Activated naive CD8-positive, alpha-beta T cell treated with anti-CD3 and anti-CD28 coated beads for 36 hours (primary cell): ENCODE measurements at places on chromosomes 7 and 10.

DNA sequence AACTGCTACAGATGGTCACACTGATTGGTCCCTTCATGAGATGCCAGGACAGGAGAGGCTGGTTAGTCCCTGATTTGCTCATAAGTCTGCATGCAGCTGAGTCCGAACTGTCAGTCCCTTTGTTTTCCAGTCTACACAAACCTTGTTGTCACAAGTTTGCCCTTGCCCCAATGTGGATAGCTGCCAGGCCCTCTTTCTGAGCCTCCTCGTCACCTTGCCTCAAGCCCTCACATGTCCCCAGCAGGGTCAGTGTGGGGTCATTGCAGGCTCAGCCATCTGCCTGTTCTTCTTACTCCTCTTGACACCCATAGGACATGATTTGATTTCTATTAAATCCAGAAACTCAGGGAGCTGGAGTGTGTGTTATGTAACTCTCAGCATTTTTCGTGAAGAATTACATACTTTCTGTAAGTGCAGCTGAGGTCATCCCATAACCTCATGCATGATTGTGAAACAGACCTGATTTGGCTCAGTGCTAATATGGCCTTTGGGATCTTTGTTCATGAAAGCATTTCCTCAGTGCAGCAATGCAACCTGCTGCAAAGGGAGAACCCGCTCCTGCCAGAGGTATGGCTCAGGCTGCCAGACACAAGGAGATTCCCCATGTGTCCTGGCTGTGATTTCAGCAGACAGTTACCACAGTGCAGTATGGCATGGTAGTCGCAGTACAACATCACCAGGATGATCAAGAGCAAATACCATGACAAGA, 70.0 kb upstream of the ZMIZ2 start:
- no peak for DNase-seq

DNA sequence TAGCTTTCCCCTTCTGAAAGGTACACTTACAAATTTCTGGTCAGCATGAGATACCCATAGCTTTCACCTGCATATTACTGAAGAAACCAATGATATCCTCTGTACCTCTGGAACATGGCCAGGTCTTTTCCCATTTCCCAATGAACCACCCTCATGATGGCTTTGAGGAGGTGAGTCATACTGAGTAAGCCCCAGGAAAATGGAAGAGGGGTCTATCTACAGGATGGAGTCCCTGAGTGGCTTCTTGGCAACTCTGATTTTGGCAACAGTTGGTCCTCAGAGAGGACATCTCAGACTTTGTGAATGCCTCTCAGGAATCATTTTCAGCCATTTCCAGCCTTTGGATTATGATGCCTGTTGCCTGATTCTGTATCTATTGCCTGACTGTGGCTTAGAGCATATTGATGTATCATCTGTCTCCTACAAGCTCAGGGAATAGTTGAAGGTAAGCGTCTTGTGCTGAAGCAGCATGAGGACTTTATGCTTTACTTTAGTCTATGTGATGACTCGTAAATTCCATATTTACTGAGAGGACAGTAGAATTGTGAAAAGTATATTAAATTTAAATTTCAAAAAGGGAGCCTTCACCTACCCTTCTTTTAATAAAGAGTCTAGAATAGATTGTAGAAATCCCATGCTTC, 84.7 kb upstream of the DKK1 start:
- DNase-seq: no peak

DNA sequence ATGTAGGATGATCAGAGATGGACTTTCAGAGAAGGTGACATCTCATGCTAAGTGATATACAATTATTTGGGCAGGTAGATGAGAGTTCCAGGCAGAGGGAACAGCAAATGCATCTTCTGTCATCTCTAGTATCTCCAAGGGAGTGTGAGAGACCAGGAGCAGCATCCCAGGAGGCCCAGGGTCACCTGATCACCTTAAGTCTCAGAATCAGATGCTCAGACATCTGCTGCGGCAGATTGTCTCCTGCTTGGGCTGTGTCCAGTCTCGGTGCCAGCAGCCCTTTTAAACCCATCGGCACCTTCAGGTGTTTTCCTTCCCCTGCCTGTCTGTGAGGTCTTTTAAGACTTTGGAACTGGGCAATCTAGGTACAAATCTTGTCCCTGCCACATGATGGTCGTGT, 690.6 kb downstream of the LRMDA start:
- no peak for DNase-seq

GRCh38 chr10:32454148-32454547, 8.2 kb downstream of the CCDC7 start:
- DNase-seq: no peak

GRCh38 chr7:108026647-108027046, 23.7 kb upstream of the LAMB1 start:
- DNase-seq: no peak

DNA sequence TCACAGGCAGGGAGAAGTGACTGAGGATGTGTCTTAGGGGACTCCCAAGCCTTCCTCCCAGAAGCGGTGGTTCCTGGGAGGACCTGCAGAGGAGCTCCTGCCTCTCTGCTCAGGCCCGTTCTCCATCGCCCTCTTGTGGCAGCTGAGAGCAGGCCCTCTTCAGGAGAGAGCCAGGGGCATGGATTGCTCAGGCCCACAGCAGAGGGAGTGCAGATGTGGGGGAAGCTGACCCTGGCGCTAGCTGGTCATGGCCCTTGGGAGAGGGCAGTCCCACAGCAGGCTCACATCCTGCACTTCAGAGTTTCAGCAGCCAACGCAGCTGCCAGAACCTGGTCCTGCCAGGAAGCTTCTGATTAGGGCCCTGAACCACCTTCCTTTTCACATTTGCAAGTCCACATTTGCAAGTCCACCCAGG, 94.8 kb upstream of the TARP start:
- peak; percentile 83 for DNase-seq

GRCh38 chr10:92891885-92892690, 43.8 kb downstream of the EXOC6 start:
- no peak for DNase-seq

GRCh38 chr7:148545932-148546331, 44.6 kb upstream of the C7orf33 start:
- DNase-seq: no peak

DNA sequence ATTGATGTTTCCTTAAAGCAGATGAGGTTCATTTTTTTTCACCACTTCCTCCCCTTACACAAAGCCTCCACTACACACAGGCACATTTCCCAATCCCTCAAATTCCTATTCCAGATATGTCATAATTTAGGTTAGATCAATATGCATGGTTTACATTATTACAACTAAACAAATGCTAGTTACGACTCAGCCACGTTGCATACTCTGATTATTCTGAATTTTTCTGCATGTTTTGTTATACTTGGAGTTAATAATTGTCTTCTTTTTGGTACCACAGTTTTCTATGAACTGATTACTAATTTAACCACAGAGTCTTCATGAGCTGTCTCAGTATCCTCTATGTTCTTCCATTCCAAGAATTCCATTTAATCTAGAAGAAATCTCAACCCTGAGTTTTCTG, 4.4 kb upstream of the BICC1 start:
- no peak for DNase-seq

DNA sequence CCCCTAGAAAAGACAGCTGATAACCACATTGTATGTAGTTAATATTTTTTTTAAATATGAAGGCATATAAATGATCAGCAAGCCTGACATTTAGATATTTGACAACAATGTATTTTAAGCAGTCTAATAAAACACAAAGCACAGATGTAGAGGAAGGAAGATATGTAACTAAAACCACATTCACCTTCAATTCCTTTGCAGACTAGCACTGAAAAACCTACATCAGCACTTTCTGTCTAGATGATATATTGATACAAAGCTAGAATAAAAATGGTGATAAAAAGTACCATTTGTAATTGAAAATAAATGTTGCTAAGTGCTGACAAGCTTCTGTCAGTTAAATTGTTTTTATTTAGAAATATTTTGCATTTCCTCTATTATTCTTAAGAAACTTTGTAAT, 153.6 kb downstream of the IMMP2L start:
- no peak for DNase-seq

GRCh38 chr7:96739609-96740008, 30.0 kb upstream of the SEM1 start:
- no peak for DNase-seq

DNA sequence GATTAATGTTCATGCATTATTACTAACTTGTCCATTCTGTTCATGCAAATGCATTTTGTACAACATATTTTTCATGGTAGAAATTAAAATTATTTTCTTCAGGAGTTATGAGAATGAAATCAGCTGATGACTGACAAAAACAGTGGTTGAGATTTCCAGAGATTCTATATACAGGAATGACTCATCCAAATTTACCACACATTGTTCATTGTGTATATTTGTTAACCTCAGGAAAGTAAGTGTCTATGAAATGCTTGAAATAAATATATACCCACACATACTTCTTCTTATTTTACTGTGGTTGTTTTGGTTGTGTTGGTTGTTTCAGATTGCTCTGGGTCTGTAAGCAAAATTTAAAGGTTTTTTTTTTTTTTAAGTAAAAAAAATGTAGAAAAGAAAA, 108.1 kb upstream of the SP8 start:
- no peak for DNase-seq

DNA sequence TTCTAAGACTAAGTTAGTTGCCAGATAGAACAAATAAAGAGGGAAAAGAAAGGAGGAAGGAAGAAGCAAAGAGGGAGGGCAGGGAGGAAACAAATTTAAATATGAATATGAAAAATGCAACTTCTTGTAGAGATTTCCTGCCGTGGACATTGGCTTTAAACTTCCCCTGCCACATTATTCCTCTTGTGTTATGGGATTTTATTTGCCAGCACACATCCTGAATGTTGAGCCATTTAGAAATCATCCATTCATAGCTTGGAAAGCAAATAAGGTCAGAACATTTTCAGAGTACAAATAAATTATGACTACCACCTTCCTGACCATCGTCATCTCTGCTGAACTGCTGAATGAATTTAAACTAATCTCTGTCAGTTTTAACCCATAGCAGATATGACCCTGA, 911.9 kb upstream of the LRRN3 start:
- DNase-seq: no peak

DNA sequence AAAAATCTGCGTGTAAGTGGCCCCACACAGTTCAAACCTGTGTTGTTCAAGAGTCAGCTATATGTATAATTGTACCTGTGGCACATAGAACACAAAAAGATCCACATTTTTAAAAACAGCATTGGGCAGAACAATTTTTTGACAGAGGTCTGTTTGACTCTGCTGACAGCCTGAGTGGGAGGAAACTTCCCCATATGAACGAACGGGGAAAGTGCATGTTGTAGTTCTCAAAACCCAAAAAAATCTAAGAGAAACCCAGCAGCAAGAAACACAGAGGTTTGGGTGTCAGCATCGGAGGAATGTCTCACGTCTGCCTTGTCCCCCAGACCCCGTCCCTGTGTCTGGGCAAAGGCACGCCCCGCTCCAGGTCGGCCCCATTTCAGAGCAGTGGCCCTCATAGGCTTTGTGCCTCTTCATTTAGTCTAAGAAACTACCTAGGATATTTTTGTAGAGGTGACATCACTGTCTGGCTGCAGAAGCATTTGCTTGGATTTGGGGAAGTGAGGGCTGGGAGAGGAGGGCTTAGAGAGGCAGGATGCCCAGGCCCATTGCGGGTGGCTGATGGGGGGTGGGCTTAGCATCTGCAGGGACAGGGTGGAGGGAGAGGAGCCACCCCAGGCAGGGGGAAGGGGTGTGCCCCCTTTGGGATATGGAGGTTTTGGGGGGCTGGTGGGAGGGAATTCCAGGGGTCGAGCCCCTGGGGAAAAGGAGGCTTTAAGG, 11.0 kb downstream of the CUX1 start:
- no peak for DNase-seq

DNA sequence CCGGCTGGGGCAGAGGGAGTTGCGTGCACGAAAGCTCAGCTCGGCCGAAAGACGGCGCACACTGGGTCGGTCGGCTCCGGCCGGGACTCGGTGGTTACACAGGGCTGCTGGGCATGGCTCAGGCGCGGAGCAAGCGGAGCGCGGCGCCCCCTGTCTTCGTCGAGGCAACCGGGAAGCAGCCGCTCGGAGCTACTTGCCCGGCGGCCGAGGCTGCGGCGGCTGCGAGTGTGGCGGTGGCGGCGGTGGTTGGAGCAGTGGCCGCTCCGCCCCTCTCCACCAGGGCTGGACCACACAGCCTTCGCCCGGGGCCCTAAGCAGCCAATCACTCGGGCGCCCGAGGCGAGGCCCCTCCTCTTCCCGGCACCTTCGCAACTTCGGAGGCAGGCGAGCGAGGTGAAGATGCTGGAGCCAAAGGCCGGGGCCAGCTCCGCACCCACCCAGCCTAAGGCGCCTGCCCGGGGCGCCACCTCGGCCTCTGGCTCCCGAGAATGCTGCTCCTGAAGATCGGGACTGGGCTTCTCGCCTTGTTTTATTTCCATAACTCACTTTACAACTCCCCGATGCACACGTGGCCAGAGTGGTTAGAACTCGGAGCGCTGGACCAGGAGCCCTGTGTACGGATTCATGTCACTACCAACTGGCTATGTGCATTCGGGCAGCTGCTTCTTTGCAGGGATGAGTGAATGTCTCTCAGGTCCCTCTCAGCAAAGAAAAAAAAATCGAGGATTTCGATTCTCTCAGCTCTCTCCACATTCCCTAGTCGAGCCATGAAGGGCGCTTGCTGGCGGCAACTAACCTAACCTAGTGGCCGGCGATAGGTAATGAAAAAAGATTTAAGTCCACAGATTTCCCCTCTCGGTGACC, at the start of gene TLL2:
TLL2 (minus strand) TSS at position 229 of the 864 bp plus-strand sequence. CDS start 241 bp downstream, outside the sequence.
- peak; percentile 69 for DNase-seq

GRCh38 chr10:119728172-119728800, 2.4 kb downstream of the INPP5F start:
- no peak for DNase-seq

GRCh38 chr10:29209830-29210229, 79.0 kb upstream of the LYZL1 start:
- no peak for DNase-seq

- no peak for DNase-seq
Measured at GRCh38 chr10:24128066-24128730, 80.7 kb upstream of the KIAA1217 start.

GRCh38 chr7:128781126-128781525, 5.5 kb upstream of the OPN1SW start:
- DNase-seq: no peak

DNA sequence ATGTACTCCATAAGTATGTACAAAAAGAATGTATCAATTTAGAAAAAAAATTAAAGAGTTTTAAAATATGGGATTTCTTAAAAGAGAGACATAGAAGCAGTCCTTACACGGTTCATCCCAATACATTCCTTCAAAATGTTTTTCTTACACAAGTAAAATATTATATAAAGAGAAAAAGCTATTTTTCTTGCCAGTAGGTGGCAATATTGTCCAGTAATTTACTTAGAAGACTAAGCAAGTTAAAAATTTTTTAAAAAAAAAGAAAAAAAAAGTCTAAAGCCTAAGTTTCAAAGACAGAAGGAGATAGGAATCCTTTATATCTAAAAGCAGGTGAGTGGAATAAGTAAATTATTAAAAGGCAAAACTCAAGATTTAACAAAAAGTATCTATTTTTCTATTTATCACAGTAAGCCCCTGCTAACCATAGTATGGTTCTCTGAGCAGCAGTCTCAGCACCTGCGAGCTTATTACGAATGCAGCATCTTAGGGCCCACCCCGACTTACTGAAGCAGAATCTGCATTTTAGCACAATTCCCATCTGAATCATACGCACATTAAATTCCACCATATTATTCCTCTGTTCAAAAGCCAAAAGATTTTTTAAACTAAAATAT, 240.6 kb downstream of the DGKI start:
- no peak for DNase-seq
